ENCODE measurements at places on chromosomes 16 and 17.

DNA sequence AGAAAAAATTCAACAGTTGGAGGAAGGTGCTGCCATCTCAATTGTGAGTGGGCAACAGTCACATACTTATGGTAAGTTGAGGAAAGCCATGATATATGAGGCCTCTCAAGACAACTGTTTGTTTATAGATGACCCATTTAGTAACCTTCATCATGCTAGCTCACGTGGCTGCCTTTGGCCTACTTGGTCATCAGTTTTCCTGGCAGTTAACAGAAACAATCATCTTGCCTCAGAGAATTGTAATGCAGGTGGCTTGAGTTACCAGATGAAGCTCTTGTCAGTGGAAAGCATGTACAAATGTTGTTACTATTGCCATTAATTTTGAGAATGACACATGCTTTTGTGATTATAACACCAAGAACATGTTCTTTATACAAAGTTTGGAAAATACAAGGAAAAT lies 14.7 kb downstream of the TPPP3 start:
- DNase-seq: no peak

GRCh38 chr17:59695945-59696681 lies 11.1 kb downstream of the PTRH2 start:
- no peak for DNase-seq

- DNase-seq: no peak
These were observed 26.6 kb downstream of the SSH2 start for GRCh38 chr17:29903471-29903870.

DNA sequence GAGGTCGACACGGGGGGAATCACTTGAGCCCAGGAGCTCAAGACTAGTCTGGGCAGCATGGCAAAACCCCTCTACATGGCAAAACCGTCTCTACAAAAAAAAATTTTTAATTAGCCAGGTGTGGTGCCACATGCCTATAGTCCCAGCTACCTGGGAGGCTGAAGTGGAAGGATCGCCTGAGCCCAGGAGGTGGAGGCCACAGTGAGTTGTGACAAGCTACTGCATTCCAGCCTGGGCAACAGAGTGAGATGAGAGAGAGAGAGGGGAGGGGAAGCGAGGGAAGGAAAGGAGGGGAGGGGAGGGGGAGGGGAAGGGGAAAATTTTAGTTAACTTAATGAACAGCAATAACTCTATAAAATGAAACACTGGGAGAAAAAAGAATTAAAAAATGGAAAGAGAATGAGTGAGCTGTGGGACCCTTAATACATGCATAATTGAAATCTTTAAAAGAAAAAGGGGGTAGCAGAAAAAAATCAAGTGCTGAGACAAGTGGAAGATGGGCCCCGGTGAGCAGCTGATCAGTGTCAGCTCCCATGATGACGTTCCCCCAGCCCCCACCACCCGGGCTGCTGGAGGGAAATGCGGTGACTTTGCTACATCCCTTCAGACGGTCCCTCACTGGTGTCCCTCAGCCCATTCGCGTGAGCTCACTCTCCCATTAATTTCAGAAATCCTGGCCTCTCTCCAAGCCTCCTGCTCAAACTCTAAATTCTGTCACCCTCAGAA lies 2.7 kb downstream of the ASGR2 start:
- DNase-seq: no peak

DNA sequence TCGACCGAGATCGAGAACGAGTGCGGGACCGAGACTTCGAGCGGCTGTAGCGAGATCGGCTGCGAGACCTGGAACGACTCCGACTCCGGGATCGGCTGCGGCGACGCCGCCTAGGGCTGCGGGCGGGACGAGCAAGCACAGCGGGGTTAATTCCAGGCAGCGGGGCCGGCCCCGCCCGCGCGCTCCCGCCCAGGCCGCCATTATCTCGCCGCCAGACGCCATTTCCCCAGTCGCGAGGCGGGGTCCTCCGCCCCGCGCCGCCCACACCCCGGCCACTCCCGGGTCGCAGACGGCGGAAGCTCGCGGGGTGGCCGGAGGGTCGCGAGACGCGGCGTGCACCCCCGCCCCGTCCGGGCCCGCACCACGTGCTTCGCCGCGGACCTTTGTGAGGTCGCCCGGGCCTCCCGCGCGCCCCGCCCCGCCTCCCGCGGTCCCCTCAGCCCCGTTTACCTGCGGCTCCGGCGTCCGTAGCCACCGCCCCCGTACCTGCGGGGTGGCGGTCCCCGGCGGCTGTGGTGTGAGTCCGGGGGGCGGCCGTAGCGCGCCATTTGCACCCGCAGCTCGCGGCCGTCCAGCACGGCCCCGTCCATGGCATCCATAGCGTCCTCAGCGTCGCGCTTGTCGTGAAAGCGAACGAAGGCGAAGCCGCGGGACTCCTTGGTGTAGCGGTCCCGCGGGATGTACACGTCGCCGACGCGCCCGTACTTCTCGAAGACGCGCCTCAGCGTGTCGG lies 616 bp downstream of the SRSF2 start:
- peak; percentile 39 for DNase-seq

GRCh38 chr16:50520451-50521245 lies 27.5 kb upstream of the NKD1 start:
- DNase-seq: no peak

- DNase-seq: no peak
These were observed 129.3 kb upstream of the AXIN2 start for GRCh38 chr17:65690626-65691310.

GRCh38 chr16:23141959-23142740 lies 7.1 kb downstream of the USP31 start:
- no peak for DNase-seq

DNA sequence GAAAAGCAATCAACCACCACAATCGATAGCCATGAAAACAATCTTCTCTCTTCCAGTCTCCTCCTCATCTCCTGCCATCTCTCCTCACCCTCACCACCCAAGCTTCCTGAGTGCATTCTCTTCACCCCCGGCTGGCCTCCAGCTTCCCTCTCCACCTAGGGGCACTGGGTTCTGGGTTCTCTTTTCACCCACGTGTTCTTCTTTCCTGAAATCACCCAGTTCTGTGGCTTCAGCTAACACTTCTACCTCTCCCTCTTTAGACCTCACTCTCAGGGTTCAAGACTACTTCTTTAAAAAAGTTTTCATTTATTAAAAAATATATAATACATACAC lies 8.2 kb downstream of the ITGAM start:
- DNase-seq: no peak

GRCh38 chr17:5823219-5823618 lies 238.9 kb upstream of the NLRP1 start:
- DNase-seq: no peak

- no peak for DNase-seq
These were observed 640.1 kb upstream of the CDH8 start for GRCh38 chr16:62676306-62676705.

GRCh38 chr16:74659041-74659440 lies 7.6 kb downstream of the RFWD3 start:
- no peak for DNase-seq

DNA sequence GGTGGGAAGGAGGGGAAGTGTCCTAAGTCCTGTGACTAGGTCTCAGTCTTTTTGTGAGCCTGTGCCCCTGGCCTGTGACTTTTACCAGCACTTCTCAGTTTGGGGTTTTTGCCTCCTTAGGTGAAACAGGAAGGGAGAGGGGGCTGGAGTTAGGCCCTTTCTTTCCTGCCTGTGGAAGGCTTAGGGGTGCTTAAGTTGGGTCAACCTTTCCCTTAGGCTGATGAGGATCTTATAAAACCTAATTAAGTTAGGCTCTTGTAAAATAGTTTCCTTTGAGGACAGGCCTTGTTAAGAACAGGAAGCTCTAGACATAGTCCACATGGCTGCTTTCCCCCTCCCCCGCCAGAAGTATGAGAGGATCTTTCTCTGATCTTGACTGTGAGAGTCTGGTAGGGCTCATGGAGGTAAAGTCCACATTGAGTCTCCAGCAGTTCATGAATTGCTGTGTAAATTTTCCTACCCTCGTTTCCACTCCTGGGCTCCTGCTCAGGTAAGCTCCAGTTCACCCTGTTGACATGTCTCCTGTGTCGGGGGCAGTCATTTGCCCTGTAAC lies 17.0 kb upstream of the DNASE1 start:
- no peak for DNase-seq

DNA sequence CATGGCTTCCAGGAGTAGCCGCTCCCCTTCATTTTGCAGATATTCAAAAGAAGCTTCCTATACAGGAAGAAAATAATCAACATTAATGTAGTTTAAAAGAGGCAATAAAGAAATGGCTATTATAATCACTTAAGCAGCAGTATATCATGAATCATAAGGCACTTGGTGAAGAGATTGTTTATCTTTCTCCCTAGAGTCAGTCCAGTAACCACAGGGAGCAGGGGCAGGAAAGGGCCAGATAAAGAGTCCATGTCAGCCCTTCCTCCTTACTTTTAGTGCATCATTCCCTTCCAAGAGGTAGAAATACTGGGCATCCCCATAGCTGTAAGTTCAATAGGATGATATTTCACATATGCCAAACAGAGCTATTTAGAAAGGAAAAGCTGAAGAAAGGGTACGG lies 184.6 kb upstream of the C17orf78 start:
- DNase-seq: no peak

- no peak for DNase-seq
These were observed 287.5 kb downstream of the IRX3 start for GRCh38 chr16:53998966-53999522.

DNA sequence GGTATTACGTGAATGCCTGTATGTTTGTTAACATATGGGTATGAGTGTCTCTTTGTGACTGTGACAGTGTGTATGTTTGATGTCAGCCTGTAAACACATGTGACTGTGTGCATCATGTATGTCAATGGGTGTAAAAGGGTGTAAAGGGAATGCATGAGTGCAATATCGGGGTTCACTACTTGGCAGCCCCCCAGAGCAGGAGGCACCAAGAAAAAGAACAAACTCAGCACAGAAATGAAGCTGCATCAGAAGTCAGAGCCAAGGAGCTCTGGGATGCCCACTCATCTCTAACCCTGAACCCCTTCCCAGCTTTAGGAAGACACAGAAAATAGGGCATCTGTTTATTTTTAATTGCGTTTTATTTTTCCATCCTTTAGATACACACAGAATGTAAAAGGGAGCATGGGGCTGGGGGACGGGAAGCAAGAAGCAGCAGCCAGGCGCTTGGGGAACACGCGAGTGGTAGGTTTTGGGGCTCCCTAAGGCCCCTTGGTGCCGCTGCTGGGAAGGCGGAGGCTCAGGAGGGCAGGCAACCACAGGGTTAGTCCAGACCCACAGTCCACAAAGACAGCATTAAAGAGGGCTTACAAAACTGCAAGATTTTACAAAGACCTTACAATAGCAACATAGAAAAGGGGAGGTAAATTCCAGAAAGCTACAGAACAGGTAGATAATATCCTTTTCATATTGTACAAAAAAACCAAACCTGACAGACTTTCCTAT lies 2.3 kb upstream of the HOXB6 start:
- no peak for DNase-seq

- DNase-seq: no peak
These were observed 85.9 kb upstream of the PLCG2 start for GRCh38 chr16:81693041-81693743.

GRCh38 chr17:7046127-7046724 lies 2.3 kb upstream of the SLC16A11 start:
- no peak for DNase-seq

- DNase-seq: no peak
These were observed 10.9 kb downstream of the CLUH start for GRCh38 chr17:2700491-2701141.

DNA sequence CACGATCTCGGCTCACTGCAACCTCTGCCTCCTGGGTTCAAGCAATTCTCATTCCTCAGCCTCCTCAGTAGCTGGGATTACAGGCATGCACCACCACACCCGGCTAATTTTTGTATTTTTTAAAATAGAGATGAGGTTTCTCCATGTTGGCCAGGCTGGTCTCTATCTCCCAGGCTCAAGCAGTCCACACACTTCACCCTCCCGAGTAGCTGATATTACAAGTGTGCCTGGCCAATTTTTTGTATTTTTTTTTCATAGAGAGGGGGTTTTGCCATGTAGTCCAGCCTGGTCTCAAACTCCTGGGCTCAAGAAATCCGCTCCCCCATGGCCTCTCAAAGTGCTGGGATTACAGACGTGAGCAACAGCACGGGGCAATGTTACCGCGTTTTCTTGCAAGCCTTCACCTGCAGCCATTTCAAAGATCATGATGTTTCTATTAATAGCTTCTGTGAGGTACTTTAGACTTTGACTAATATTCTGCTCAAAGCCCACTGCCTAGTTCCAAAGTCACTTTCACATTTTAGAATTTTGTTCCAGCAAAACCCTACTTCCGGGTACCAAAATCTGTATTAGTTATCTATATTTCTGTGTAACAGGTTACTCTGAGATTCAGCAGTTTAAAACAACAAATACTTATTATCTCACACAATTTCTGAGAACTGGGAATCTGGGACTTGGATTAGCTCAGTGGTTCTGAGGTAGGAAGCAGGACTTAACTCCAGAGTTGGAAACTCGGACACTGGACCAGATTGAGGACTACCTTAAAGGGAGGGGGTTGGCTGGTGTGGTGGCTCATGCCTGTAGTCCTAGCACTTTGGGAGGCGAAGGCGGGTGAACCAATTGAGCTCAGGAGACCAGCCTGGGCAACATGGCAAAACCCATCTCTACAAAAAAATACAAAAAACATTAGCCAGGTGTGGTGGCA lies 12.0 kb upstream of the MED13 start:
- no peak for DNase-seq

GRCh38 chr16:88702371-88703210 lies 3.6 kb downstream of the RNF166 start:
- no peak for DNase-seq

DNA sequence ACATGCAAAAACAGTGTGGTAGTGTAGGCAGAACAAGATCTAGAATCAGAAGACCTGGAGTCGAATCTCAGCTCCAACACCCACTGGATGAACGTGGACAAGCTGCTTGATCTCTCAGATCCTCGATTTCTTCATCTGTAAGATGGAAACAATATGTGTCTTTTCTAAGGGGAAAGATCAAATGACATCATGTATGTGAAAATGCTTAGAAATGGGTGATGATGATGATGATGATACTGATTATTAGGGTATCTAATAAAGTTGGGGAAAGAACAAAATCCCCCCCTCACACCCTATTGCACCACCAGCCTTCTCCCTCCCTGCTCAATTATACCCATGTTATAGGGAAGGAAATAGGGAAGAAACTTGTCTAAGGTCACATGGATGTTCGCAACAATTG lies 10.9 kb downstream of the DYNLL2 start:
- DNase-seq: no peak

DNA sequence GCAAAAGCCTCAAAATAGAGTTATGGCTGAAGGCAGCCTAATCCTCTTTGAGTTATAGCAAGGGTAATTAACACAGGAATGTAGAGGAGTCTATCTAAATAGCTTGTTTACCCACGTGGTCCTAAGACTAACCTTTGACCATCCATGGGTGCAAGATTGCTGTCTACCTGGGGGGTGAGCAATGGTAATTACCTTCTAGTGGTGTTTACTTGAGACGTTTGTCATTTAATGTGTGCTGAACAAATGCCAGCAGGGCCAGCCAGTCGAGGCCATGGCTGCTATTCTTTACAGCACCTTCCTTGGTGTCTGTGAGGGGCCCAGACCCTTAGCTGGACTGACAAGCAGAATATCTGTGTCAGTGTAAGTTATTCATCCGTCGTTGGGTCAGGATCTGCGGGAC lies 13.9 kb upstream of the PRPSAP1 start:
- DNase-seq: no peak

- DNase-seq: no peak
These were observed 44.8 kb downstream of the TIMM22 start for GRCh38 chr17:1041746-1042145.

Measured in GM12892 (cell line).